NCI-H2171 treated with DMSO at 0.1 percent for 48 hours (cell line): ENCODE measurements at places on chromosomes 3 and 15.
A peak's percentile ranks its signal among the peaks of the same experiment; 100 is the strongest.

GRCh38 chr15:28147801-28148200 is 48.7 kb upstream of the OCA2 start:
- DNase-seq: no peak

- DNase-seq: peak; percentile 3
Observed at GRCh38 chr3:9137676-9138075, 111.8 kb downstream of the SRGAP3 start.

GRCh38 chr3:170656284-170656683 is 70.4 kb upstream of the SLC7A14 start:
- DNase-seq: no peak

- DNase-seq: no peak
Observed at GRCh38 chr15:58934521-58934920, 1.0 kb upstream of the SLTM start.

DNA sequence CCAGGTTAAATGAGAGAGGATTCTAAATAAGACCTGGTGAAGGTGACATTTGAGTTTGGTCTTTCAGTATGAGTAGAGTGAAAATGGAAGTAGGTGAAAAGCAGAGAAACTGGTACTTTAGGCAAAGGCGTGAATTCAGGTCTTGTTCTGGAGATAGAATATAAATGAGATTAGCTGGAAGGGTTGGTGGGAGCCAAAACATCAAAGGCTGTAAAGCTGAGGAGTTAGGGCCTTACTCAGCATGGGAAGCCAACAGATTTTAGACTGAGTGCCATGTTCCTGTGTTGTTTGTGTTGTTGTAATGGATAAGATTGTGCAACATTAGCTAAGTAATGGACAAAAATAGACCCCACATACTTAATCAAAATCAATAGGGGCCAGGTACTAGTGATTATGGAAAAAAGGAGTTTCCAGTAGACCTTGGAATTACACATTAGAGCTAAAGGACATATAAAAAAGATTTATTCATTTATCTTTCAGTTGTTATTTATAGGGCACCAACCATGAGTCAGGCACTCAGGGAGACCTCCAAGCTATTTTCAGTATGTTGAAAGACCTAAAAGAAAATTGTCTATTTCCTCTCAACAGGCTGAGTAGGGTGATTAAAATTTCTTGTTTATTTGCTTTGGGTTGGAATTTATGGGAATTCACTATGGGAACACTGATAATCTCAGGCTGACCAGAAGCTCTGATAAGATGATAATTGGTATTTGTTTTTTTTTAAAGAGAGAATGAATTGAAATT is 20.8 kb downstream of the ARL14 start:
- DNase-seq: no peak

- peak; percentile 65 for DNase-seq
Observed at GRCh38 chr15:41115652-41116115, 396 bp downstream of the INO80 start.

DNA sequence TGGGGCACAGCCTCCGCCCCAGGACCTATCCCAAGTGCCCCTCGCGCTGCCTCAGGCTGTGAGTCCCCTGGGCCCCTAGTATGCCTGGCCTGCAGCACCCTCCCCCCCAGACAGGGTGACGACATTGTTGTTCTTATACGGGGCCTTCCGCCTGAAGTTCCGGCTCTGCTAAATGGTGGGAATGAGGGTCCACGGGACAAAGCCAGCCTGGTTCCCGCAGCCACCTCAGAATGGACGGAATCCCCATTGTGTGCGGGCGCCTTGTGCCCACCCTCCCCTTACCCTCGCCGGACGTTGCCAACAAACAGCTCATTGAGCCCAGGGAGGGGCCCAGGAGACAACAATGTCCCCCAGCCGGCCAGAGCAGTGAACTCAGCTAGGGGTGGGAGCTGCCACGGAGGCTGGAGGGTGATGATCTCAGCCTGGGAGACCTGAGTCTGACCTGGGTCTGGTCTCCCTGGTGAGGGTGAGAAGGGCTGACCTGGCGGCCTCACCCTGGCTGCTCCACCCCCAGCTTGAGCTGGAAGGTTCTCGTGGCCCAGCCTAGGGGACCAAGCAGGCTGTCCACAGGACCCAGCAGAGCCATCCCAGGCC is 10.2 kb upstream of the DLL4 start:
- DNase-seq: no peak

GRCh38 chr15:98769867-98770266 is 121.5 kb downstream of the IGF1R start:
- DNase-seq: no peak

DNA sequence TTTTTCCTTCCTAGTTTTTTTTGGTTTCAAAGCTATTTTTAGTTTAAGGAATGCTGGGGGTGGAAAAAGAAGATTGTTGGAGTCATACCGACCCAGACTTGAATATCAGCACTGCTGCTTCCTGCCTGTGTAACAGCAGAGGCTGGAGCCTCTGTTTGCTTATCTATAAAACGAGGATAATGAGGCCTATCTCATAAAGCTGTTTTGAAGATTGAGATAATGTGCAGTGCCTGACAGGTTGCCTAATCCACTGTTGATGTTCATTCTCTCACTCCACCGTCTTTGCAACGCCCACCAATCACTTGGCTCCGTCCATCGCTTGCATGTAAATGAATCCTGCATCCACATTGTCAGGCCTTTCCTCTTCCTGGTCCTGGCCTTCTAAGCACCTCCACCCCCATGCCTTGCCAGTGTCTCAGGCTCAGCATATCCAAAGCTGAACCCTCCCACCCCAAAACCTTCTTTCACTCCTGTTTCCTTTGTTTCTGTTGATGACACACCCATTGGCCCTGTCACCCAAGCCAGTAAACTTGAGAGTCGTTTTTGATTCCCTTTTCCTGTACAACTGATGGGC is 94.9 kb downstream of the MEX3B start:
- no peak for DNase-seq

DNA sequence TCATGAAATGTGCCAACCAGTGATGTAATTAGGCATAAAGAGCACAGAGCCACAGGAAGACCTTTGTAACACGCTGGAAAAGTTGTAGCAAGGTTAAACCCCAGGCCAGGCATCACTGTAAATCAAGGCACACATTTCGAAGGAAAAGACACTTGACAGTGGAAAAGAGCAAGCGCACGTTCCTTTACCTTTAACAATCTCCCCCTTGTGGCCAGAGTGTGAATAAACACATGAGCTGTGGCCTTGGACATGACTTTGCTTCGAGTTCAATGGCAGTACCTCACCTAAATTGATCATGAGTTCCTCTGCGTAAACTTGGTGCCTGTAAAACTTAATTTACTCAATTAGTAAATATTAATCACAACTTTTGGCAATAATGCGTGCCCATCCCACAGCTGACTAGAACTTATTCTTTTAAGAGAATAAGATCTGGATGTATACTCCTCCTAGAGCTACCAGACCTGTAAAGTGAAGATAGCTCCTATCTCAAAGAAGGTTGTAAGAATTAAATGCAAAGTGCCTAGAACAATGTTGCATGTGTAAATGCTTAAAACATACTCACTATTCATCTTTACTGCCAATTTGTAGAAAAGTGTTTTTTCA is 757.0 kb upstream of the NECTIN3 start:
- peak; percentile 66 for DNase-seq
